HFFc6 (cell line): ENCODE measurements at places on chromosomes 13 and 19. TPM values are rescaled to one million over a fixed set of nuclear protein-coding genes. Genes with fewer than 3 reads are reported as not detected.

DNA sequence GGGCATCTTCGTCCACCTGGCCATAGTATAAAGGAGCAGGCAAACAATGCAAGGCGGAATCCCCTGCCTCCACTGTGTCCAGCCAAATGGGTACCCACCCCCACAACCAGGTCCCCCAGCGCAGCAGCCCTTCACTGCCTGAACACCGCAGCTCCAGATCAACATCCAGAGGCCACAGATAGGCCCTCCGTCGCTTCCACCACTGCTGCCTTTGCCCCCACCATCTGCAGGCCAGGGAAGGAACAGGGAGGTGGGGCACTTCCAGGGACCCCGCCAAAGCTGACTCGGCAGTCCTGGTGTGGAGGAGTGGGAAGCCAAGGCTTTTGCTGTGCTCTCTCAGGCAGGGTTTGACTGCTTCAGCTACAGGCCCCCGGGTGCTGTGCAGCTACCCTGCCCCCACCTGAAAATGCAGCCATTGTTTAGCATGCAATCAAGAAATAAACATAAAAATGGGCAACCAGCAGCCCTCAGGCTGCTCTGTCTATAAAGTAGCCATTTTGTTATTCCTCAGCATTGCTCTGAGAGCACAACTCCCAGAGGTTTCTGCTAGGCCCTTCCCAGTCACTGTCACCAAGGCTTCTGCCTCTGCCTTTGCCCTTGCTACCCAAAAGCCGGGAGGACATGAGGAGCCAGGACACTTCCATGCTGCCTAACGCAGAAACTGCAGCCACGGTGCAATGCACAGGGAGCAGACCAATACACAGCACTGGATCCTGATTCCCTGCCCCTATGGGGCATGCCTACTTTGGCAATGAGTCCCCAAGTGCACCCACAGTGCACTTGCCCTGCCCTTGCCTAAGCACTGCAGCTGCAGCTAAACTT lies 733.2 kb upstream of the KLHL1 start:
- no peak overlapping the region for H3K4me3 ChIP-seq
- no peaks in the 10 kb centered on the region for H3K27me3 ChIP-seq
- H3K36me3 ChIP-seq: no peaks in the 10 kb centered on the region

DNA sequence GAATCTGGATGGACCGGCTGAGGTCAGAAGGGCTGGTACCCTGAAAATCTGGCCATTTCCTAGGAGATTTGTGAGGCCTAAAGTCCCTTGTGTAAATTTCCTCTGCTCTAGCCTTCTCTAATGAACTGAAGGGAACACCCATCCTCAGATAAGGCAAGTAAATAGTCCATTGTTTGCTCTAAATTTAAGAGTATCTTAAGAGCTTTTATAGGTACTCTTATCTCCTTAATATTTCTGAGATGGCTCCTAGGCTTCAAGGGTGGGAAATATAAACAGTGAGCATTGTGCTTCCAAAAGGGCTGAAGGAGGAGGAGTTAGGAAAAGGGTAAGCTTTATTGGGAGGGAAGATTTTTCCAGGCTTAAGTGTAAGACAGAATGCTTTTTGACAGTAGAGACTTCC lies 148.7 kb upstream of the EDNRB start:
- H3K4me1 ChIP-seq: no peaks in the 10 kb centered on the region
- no peak overlapping the region for H3K4me3 ChIP-seq
- DNase-seq: no peak
- H3K27ac ChIP-seq: no peak overlapping the region
- no peaks in the 10 kb centered on the region for H3K36me3 ChIP-seq

DNA sequence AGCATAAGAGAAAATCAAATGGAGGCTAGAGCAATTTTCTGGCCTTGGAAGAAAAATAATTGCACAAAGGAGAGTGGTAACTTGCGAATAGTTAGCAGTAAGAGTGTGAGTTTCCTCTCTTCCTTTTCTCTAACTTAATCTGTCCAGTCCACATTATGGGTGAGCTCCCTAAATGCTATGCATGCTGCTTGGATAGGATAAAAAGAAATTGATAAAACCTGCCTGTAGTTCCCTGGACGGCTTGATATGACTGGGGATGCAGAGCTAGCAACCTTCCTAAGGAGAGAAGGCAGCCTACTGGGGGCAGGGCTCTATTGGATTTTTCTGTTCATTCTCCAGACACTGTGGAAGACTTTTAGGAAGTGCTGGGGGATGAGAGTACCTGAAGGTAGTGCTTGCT lies 311.3 kb downstream of the LMO7 start:
- no peaks in the 10 kb centered on the region for H3K36me3 ChIP-seq
- H3K4me3 ChIP-seq: no peak overlapping the region
- no peak for DNase-seq
- no peak overlapping the region for H3K27ac ChIP-seq
- no peaks in the 10 kb centered on the region for H3K27me3 ChIP-seq

ZNF850 gene
- total RNA-seq: 2.1 to 2.3 TPM (median 2.3 TPM) in 3 replicates

GRCh38 chr13:46717856-46718255 lies 79.1 kb downstream of the ESD start:
- H3K4me3 ChIP-seq: no peak overlapping the region
- H3K27me3 ChIP-seq: peaks cover 1% of the 10 kb centered on the region; the same call in 1 of the 2 replicates
- H3K4me1 ChIP-seq: no peaks in the 10 kb centered on the region; the same call in 1 of the 2 replicates
- H3K36me3 ChIP-seq: peaks cover under 1% of the 10 kb centered on the region; the same call in 1 of the 2 replicates
- no peak overlapping the region for H3K27ac ChIP-seq
- no peak for DNase-seq

DNA sequence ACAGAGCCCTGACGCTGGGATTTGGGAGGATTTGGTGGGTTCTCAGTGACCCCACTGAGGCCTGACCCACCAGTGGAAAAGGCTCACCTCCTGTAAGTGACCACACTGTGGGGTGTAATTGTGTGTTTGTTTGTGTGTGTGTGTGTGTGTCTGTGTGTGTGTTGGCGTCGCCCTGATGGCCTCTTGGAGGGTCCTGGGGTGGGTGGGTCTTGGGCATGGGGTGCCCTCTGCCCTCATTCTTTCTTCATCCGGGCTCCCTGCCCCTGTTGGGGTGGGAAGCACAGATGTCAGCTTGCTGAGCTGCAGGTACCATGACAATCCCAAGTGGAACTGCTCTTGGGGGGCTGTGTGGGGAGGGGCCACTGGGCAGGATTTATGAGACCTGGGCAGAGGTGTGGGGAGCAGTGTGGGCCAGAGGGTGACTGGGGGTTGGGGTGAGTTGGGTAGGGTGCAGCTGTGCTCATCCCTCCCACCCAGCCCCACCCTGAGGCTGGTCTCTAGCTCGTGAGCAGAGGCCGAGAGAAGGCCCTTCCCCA lies 22.8 kb downstream of the WTIP start:
- peaks cover 13% of the 10 kb centered on the region for H3K4me1 ChIP-seq
- no peak overlapping the region for H3K4me3 ChIP-seq
- no peak overlapping the region for H3K27ac ChIP-seq
- peaks cover 9% of the 10 kb centered on the region for H3K27me3 ChIP-seq

GRCh38 chr13:99514801-99515200 lies 13.5 kb downstream of the TM9SF2 start:
- peaks cover 28% of the 10 kb centered on the region for H3K4me1 ChIP-seq
- no peak overlapping the region for H3K27ac ChIP-seq
- H3K27me3 ChIP-seq: no peaks in the 10 kb centered on the region
- peaks cover 9% of the 10 kb centered on the region for H3K36me3 ChIP-seq
- H3K4me3 ChIP-seq: no peak overlapping the region

DNA sequence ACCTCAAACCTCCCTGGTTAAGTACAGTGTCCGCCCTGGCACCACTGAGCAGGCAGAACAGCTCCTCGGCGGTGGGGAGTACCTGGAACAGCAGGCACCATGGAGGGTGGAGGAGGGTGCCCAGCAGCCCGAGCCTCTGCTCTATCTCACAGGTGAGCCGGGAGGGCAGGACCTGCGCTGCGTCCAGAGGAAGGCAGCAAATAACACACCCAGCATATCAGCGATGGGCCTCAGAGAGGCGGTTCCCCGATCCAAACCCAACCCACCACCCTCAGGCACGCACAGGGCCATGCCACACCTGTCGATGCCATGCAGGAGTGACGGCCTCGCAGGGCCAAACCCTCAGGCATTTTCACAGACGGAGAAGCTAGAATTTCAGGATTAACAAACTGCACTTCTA lies 11.8 kb downstream of the PEPD start:
- H3K36me3 ChIP-seq: no peaks in the 10 kb centered on the region
- DNase-seq: no peak
- no peak overlapping the region for H3K4me3 ChIP-seq
- peaks cover 2% of the 10 kb centered on the region; the same call in 1 of the 2 replicates for H3K27me3 ChIP-seq
- no peak overlapping the region; the same call in 1 of the 2 replicates for H3K27ac ChIP-seq

ZSWIM4 gene
- total RNA-seq: 5.6 to 5.9 TPM (median 5.8 TPM) in 3 replicates

FIZ1 gene
- 9.8 to 13.1 TPM (median 11.5 TPM) in 3 replicates for total RNA-seq

- H3K27ac ChIP-seq: no peak overlapping the region
- no peak overlapping the region for H3K4me3 ChIP-seq
- no peak for DNase-seq
- H3K36me3 ChIP-seq: no peaks in the 10 kb centered on the region
Observed at GRCh38 chr13:79194272-79194671, 211.8 kb downstream of the RBM26 start.
